ENCODE measurements at places on chromosomes 2 and 18. TPM values are rescaled to one million over a fixed set of nuclear protein-coding genes. Genes with fewer than 3 reads are reported as not detected.

DNA sequence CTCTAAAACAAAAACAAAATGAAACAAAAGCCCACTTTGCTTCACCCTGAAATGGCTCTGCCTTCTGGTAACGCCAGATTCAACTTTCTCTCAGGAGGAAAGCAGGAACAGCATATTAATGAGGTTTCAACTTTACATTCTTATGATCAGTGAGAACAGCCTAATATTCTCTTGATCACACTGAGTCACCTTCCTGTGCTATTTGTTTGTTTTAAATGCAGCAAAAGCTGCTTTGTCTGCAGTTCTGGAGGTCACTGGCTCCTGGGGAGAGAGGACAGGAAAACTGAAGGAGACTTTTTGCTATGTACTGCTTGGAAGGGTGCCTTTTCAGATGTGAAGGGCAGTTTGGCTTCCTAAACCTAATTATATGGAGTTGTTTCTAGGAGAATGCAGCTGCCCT, 48.1 kb downstream of the MAIP1 start:
- no peak for DNase-seq

Gene PLB1
- polyA plus RNA-seq, result 0.38 TPM

- no peak for DNase-seq
These were observed 23.2 kb downstream of the SUMO1 start for GRCh38 chr2:202215179-202215578.

- no peak for DNase-seq
These were observed 137.2 kb upstream of the CXCR4 start for GRCh38 chr2:136255127-136255526.

- DNase-seq, result no peak
These were observed 13.9 kb upstream of the ATP6V1B1 start for GRCh38 chr2:70921839-70922234.

Measured in BJ (cell line).